ENCODE measurements at places on chromosomes 13 and 19. TPM values are rescaled to one million over a fixed set of nuclear protein-coding genes. Genes with fewer than 3 reads are reported as not detected.

TEX26 gene
- not detected for total RNA-seq

SYNGR4 gene
- total RNA-seq = not detected

FUT1 gene
- total RNA-seq = 0.11 TPM

RASIP1 gene
- 0.72 TPM for total RNA-seq

CLIP3 gene
- 1.2 TPM for total RNA-seq

KLF1 gene
- 0.38 TPM for total RNA-seq

CDX2 gene
- total RNA-seq = not detected

DNA sequence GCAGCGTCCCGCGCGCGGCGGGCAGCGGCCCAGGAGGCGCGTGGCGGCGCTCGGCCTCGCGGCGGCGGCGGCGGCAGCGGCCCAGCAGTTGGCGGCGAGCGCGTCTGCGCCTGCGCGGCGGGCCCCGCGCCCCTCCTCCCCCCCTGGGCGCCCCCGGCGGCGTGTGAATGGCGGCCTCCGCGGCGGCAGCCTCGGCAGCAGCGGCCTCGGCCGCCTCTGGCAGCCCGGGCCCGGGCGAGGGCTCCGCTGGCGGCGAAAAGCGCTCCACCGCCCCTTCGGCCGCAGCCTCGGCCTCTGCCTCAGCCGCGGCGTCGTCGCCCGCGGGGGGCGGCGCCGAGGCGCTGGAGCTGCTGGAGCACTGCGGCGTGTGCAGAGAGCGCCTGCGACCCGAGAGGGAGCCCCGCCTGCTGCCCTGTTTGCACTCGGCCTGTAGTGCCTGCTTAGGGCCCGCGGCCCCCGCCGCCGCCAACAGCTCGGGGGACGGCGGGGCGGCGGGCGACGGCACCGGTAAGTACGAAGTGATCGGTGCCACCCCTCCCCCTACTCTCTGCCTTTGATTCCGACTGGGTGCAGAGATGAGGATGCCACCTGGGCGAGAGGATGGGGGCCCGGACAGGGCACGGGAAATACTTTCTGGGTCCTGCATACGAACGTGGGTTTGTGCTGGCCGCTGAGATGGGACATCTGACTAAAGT lies 874 bp downstream of the TRIM28 start:
- DNase-seq = peak; percentile 47

DNA sequence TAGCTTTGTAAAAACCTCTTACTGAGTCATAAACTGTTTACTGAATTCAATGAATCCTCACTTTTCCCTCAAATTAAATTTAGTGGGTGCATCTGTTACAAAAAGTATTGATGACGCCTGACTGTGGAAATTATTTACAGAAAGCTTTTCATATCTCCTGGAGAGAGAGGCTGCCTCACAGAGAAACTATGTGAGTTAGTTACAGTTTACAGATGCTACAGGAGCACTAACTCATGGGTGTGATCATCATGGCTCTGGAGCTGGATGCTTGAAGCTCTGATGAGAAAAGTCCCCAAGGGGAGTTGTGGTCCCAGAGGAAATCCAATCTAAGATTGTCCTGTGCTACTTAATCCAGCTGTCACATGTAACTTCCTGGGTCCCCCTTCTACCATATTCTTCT lies 590.8 kb downstream of the LMO7 start:
- DNase-seq = no peak

DNA sequence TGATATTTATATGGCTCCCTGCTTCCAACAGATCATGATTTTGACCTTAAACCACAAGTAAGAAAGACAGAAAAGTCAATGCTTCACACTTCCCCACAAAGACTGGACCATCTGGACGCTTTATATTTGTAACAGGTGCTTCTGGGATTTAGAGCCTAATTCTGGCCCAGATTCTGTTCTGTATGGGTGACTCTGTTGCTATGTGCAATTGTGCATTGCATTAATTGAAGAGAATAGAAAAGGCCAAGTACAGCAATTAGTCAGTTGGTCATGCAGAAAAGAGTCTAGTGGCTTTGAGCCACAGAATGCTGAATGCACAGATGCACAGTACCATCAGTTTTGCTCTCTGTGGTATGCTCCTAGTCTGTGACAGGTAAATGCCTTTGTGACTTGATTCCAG lies 657.4 kb upstream of the ATXN8OS start:
- DNase-seq = no peak

- no peak for DNase-seq
Measured at GRCh38 chr19:33375837-33376159, 2.3 kb downstream of the CEBPG start.

- DNase-seq = no peak
Measured at GRCh38 chr13:28747851-28748250, 29.1 kb upstream of the SLC46A3 start.

GRCh38 chr19:4379383-4380253 lies 20.7 kb downstream of the SH3GL1 start:
- DNase-seq = peak; percentile 82

DNA sequence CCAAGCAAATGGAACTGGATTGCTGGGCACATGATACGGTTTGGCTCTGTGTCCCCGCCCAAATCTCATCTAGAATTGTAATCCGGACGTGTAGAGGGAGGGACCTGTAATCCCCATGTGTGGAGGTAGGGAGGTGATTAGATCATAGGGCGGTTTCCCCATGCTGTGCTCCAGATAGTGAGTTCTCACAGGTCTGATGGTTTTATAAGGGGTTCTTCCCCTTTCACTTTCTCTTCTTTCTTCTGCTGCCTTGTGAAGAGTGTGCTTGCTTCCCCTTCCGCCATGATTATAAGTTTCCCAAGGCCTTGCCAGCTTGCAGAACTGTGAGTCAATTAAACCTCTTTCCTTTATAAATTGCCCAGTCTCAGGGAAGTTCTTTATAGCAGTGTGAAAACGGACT lies 32.6 kb upstream of the MTIF3 start:
- DNase-seq = no peak

- DNase-seq = no peak
Measured at GRCh38 chr13:53848366-53848961, 819.9 kb downstream of the OLFM4 start.

DNA sequence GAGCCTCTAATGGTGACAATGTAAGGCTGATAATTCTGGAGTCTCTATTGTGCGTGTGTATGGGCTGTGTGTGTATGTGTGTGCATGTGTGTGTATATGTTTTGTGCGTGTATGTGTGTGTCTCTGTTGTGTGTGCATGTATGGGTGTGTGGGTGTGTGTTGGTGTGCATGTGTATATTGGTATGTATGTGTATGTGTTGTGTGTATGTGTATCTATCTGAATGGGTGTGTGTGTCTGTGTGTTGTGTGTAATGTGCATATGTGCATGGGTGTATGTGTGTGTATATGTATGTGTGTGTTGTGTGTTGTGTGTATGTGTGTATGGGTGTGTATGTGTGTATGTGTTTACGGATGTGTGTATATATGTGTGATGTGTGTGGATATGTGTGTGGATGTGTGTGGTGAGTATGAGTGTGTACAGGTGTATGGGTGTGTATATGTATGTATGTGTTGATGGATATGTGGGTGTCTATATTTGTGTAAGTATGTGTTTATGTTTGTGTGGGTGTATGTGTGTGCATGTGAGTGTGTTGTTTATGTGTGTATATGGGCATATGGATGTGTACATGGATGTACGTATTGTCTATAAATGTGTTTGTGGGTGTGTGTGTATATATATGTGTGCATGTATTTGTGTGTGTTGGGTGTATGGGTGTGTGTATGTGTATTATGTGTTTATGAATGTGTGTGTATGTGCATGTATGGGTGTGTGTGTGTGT lies 366.7 kb downstream of the UQCRFS1 start:
- no peak for DNase-seq

DNA sequence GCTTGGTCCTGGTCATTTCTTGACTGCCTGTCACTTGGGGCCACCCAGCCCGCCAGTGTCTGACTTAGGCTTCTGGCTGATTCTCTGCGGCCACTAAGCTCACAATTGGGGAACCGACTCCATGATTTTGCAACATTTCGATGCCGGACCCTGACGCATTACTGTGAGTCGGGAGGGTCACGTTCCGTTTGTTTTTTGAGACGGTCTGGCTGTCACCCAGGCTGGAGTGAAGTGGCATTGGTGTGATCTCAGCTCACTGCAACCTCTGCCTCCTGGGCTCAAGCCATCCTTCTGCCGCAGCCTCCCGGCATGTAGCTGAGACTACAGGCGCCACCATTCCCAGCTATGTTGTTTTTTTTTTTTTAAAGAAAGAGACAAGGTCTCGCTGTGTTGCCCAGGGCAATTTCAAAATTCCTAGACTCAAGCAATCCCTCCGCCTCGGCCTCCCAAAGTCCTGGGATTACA lies 3.2 kb upstream of the ADAT3 start:
- no peak for DNase-seq

DNA sequence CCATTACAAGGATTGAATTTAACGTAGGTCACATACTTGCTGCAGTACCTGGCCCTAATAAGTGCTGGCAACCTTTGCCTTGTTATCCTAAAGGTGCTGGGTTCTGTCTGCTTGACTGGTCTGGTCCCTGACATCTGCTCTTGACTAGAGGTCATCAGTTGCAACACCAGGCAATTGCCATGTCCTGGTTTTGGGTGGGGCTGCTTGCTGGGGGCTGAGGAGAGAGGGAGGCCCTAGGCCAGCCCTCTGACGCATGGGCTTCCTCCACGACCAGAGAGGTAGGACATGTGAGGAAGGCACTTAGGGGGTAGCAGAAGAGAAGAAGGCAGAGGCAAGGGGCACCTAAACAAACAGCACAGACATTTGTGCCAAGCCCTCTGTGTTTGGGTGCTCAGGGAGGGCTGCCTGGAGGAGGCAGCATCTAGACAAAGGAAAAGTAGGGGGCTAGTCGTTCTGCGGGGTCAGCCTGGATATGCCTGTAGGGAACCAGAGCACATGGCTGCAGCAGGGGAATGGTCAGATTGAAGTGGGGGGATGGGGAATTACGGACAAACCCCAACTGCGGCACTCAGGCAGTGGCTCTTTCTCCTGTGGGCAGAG lies 21.7 kb downstream of the VSTM2B start:
- DNase-seq = no peak

DNA sequence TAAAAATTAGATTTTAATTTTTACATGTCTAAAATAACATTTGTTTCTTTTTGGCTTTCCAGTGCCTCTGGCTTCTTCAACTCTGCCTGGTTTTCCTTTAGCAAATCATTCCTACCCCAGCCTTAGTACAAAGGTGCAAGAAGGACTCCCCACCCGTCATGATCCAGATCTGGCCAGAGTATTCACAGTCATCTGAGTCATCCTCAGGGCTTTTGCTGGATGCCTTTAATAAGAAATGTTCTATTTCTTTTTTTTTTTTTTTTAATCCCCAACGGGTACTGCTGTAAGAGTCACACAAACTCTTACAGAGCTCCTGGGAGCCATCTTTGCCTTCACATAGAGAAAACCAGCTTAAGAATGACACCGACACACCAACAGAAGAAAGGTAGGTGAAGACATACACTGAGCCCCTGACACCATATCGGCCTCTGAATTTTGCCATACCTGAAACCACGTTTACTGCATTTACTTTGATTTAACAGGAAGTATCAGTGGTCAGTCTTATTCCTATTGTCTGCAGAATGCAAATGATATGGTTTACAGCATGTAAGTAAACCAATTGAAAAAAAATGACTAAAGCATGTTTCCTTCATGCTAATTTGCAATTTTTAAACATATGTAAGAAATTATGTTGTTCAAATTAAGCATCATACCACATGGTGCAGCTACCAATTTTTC lies 184.4 kb downstream of the NALCN start:
- DNase-seq = no peak

GRCh38 chr13:30923418-30923817 lies 9.0 kb upstream of the TEX26 start:
- DNase-seq = no peak

DNA sequence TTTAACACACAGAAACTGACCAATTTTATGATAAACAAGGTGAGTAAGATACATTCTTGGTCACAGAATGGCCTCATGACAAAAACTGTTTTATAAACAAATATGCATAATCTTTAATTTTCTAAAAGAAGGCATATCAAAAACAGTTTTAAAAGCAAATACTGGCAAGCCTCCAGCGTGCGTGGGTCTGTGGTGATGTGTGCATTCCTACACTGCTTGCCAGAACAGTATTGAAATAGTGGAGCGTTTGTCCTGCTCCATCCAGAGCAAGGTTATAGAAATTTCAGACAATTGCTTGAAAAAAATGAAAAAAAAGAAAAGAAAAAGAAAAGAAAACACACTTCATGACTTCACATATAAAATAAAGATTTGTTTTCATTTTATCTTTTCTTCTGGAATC lies 140.9 kb downstream of the MZT1 start:
- DNase-seq = no peak

DNA sequence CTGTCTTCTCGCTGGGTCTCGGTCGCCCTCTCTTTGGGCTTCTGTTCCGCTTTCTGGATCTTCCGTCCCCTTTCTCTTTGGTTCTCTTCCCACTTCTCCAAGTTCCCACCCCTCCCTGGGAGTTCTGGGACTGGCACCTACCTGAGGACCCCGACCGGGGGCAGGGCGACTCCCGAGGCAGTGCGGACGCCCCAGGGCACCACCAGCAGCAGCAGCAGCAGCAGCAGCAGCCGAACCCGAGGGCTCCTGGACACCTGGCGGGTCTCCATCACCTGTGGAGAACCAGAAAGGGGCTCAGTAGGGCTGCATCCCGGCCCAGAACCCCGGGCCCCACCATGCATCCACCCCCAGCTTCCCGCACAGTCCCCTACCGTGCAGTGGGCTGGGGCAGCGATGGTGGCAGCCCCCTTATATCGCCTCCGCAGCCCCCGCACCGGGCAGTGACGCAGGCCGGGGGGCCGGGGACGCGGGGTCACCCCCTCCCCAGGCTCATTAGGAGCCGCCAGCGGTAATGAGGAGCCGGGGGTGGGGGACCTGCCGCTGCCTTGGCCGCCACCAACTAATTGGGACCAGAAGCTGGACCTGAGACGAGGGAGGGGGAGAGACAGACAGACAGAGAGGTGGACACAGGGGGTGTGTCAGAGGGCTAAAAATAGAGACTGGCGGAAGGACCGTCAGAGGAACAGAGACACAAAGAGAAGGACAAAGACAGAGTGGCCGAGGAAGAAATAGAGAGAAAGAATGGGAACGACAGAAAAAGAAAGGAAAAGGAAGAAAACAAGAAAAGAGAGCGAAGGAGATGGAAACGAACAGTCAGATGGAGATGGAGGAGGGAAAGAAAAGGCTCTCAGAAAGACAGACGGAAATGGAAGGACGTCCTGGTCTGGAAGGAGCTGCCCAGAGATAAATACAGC lies at the start of gene PTH2:
TSS of gene PTH2 (minus strand) at position 371 of the 914 bp plus-strand sequence. CDS start at position 269, 102 bp downstream.
- DNase-seq = no peak

- DNase-seq = no peak
Measured at GRCh38 chr19:4981681-4981958, 12.7 kb downstream of the KDM4B start.

DNA sequence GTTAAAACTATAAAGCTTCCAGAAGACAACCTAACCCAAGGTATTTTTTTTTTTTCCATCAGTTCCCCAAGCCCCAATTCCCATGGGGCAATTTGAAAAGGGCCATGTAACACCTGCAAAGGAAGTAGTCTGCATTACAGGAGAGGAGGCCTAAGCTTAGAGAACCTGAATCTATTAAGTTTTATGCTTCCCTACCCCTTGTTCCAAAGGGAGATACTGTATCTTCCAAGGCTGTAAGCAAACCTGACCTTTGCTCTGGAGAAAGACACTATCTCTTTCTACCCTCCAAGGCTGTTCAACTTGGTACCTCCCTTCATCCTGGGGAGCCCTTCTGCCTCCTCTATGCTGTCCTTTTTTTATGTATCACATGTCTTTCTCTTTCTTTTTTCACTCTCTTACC lies 15.0 kb downstream of the KATNAL1 start:
- no peak for DNase-seq
